ENCODE measurements at places on chromosomes 13 and 19. TPM values are rescaled to one million over a fixed set of nuclear protein-coding genes. Genes with fewer than 3 reads are reported as not detected.

The ZNF221 gene
- 1.9 TPM for total RNA-seq

The SIGLEC8 gene
- total RNA-seq: not detected

DNA sequence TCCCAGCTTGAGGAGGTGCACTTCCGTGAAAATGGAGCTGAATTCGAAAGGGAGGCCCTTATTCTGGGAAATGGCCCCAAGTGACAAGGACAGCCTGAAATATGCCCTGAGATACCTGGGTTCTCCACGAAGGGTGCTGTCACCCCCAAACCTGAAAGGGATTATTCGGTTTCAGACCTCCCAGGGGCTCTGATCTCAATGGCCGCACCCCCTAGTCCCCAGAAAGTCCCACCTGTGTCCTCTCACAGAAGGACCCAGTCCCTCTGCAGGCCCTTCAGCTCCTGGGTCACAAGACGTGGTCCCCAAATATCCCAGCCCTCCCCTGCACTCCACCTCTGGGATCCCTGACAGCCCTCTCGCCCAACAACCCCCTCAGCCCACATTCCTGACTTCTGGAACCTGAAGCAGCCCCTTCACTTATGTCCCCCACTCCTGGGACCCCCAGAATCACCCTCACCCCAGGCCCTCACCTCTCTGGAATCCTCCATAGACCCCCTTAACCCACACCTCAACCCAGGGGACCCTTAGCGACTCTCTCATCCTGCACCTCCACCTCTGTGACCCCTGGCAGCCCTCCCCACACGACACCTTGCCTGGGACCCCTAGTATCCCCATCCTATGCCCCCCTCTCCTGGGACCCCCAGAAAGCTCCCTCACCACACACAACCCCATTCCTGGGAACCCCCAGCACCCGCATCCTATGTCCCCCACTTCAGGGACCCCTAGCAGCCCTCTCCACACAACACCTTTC is 606 bp downstream of the SYNGR4 start:
- H3K27ac ChIP-seq: peak overlapping the region; percentile 97
- DNase-seq: no peak
- H3K4me3 ChIP-seq: peak overlapping the region; percentile 86
- no peaks in the 10 kb centered on the region for H3K27me3 ChIP-seq
- H3K4me1 ChIP-seq: peaks cover 21% of the 10 kb centered on the region

- peaks cover under 1% of the 10 kb centered on the region for H3K27me3 ChIP-seq
- H3K27ac ChIP-seq: no peak overlapping the region
- no peak for DNase-seq
- no peaks in the 10 kb centered on the region for H3K36me3 ChIP-seq
- no peak overlapping the region for H3K4me3 ChIP-seq
Observed at GRCh38 chr13:75960538-75960994, 324.4 kb downstream of the LMO7 start.

- H3K4me3 ChIP-seq: no peak overlapping the region
- no peak overlapping the region for H3K27ac ChIP-seq
- no peaks in the 10 kb centered on the region for H3K4me1 ChIP-seq
- H3K27me3 ChIP-seq: no peaks in the 10 kb centered on the region
Observed at GRCh38 chr19:43380771-43381386, 27.4 kb downstream of the CD177 start.

DNA sequence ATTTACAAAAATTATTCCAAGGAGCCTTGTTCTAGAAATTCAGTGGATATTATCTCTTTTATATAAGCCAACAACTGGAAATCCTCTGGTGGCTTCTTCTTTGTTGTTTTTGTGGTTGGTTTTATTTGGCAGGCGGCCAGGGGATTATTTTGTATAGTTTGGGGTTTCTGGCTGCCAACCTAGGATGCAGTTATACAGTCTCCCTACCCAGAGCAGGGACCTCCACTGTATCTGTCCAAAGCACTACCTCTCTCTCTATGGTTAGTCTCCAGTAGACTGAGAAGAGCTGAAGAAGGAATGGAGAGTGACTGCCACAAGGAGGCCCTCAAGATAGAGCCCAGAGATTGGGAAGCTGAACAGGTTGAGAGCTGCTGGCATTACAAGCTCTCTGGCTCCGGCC is 80.2 kb downstream of the ZAR1L start:
- H3K27ac ChIP-seq: no peak overlapping the region
- H3K4me1 ChIP-seq: peaks cover 3% of the 10 kb centered on the region
- no peak for DNase-seq
- H3K27me3 ChIP-seq: no peaks in the 10 kb centered on the region
- no peaks in the 10 kb centered on the region for H3K36me3 ChIP-seq

The GAS6 gene
- 0.65 TPM for total RNA-seq

- H3K4me1 ChIP-seq: peaks cover 4% of the 10 kb centered on the region
- no peak for DNase-seq
- no peak overlapping the region for H3K4me3 ChIP-seq
- H3K27me3 ChIP-seq: peaks cover 3% of the 10 kb centered on the region
- H3K27ac ChIP-seq: no peak overlapping the region
Observed at GRCh38 chr13:50412046-50412617, 396.9 kb downstream of the KCNRG start.

DNA sequence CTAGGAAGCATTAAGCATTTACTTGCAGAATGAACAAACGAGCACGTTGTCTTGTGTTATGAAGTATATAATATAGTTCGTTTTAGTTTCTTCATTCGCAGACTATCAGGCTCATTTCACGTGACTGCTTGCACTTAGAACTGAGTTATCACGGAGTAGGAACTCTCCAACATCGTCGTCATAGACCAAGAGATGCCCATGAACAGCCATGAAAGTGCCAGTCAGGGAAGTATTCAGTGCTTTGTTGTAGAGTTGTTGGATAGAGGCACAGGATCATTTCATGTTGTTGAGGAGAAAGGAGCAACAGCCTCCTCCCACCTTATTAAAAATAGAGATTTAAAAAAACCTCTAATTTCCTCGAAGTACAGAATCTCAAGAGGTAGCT is 977 bp upstream of the IL17D start:
- H3K27ac ChIP-seq: no peak overlapping the region
- peaks cover 27% of the 10 kb centered on the region for H3K27me3 ChIP-seq
- peaks cover 15% of the 10 kb centered on the region for H3K4me1 ChIP-seq
- no peak for DNase-seq
- H3K36me3 ChIP-seq: no peaks in the 10 kb centered on the region
- peak overlapping the region; percentile 90 for H3K4me3 ChIP-seq

The TYROBP gene
- total RNA-seq: 0.71 TPM

- DNase-seq: no peak
- peaks cover 67% of the 10 kb centered on the region for H3K36me3 ChIP-seq
- H3K4me3 ChIP-seq: no peak overlapping the region
- no peak overlapping the region for H3K27ac ChIP-seq
Observed at GRCh38 chr19:44007473-44007872, 4.7 kb downstream of the ZNF230 start.

- DNase-seq: no peak
- H3K4me3 ChIP-seq: no peak overlapping the region
- H3K27me3 ChIP-seq: no peaks in the 10 kb centered on the region
- no peaks in the 10 kb centered on the region for H3K4me1 ChIP-seq
- H3K36me3 ChIP-seq: no peaks in the 10 kb centered on the region
- no peak overlapping the region for H3K27ac ChIP-seq
Observed at GRCh38 chr13:75647126-75647784, 11.1 kb downstream of the LMO7 start.

DNA sequence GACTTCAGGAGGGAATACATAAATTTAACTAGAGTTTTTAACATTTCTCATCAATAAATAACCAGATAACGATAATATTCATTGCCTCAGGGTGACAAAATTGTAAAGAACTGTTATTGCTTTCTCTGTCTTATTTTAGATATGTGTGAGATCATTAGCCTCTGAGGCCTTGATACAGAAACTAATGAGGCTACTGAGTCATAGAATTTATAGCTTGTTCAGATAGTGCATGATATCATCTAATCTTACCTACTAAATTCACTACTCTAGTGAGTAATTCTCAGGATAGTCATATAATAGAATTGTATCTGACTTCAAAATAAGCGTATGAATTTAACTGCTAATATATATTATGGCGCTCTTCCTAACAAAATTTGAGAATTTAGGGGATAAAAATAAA is 360.8 kb upstream of the KLHL1 start:
- no peaks in the 10 kb centered on the region for H3K36me3 ChIP-seq
- no peak for DNase-seq
- no peaks in the 10 kb centered on the region for H3K27me3 ChIP-seq
- H3K4me3 ChIP-seq: no peak overlapping the region
- no peak overlapping the region for H3K27ac ChIP-seq
- no peaks in the 10 kb centered on the region for H3K4me1 ChIP-seq

The CTU1 gene
- 8.7 TPM for total RNA-seq

GRCh38 chr13:99332456-99332855 is 25.3 kb upstream of the GPR183 start:
- H3K27me3 ChIP-seq: no peaks in the 10 kb centered on the region
- no peak overlapping the region for H3K4me3 ChIP-seq
- H3K4me1 ChIP-seq: peaks cover 30% of the 10 kb centered on the region
- peaks cover 61% of the 10 kb centered on the region for H3K36me3 ChIP-seq
- no peak overlapping the region for H3K27ac ChIP-seq
- no peak for DNase-seq

The ZNF541 gene
- total RNA-seq: 0.13 TPM

Data from activated CD8-positive, alpha-beta T cell treated with anti-CD3 and anti-CD28 coated beads, Interleukin-2, amount 10 ng/mL, durations not matched to agents 7 days and 5 days (primary cell).